T-helper 1 cell treated with Interleukin-12 subunit alpha and Interleukin-12 subunit beta and Interleukin-4 antibody, amounts not matched to agents 30 ng/mL and 1 ng/mL, for 36 hours (primary cell): ENCODE measurements at places on chromosomes 13 and 19. TPM values are rescaled to one million over a fixed set of nuclear protein-coding genes. Genes with fewer than 3 reads are reported as not detected.

Gene NLRP11
- total RNA-seq: not detected in 2 replicates

Gene TNFSF9
- 5.8 TPM in 2 replicates for total RNA-seq

Gene SYT5
- total RNA-seq: not detected in 2 replicates

Gene LRRC4B
- not detected in 2 replicates for total RNA-seq

Gene MBD3L5
- total RNA-seq: not detected in 2 replicates

Gene NMRK2
- total RNA-seq: not detected in 2 replicates

Gene PRTN3
- not detected in 2 replicates for total RNA-seq

Gene PGLYRP1
- not detected in 2 replicates for total RNA-seq

Gene ATP4B
- total RNA-seq: not detected in 2 replicates

Gene CD209
- total RNA-seq: not detected in 2 replicates

Gene KLK1
- total RNA-seq: 1.1 and 1.6 TPM in 2 replicates

Gene SLC25A23
- total RNA-seq: 23.8 and 25.6 TPM in 2 replicates

Gene AKAP8
- 53.5 and 57.5 TPM in 2 replicates for total RNA-seq

Gene AMER2
- total RNA-seq: not detected in 2 replicates

Gene TGFBR3L
- total RNA-seq: 4.6 TPM in 2 replicates

Gene TJP3
- 1.3 and 1.5 TPM in 2 replicates for total RNA-seq
